ENCODE measurements at places on chromosomes 2 and 18. TPM values are rescaled to one million over a fixed set of nuclear protein-coding genes. Genes with fewer than 3 reads are reported as not detected.
A peak's percentile ranks its signal among the peaks of the same experiment; 100 is the strongest.

The ITPRIPL1 gene
- total RNA-seq: 1.5 TPM

The AQP12B gene
- not detected for total RNA-seq

The GPR17 gene
- not detected for total RNA-seq

The VWA3B gene
- total RNA-seq: 0.29 TPM

The DSC2 gene
- total RNA-seq: 2.6 TPM

The STPG4 gene
- not detected for total RNA-seq

The BOLL gene
- not detected for total RNA-seq

The CHRND gene
- total RNA-seq: not detected

The PTCD3 gene
- total RNA-seq: 58.5 TPM

The DOK6 gene
- 8.7 TPM for total RNA-seq

The IL1R1 gene
- 189 TPM for total RNA-seq

The EPAS1 gene
- total RNA-seq: 374 TPM

The MSTN gene
- 1.8 TPM for total RNA-seq

The CDH7 gene
- not detected for total RNA-seq

The ST6GAL2 gene
- total RNA-seq: 15.5 TPM

The LHCGR gene
- not detected for total RNA-seq

The DOK1 gene
- 12.2 TPM for total RNA-seq

- DNase-seq: no peak
Measured at GRCh38 chr2:15421753-15422152, 139.4 kb downstream of the NBAS start.

GRCh38 chr2:47485751-47486300 is 82.9 kb downstream of the MSH2 start:
- no peak for DNase-seq

DNA sequence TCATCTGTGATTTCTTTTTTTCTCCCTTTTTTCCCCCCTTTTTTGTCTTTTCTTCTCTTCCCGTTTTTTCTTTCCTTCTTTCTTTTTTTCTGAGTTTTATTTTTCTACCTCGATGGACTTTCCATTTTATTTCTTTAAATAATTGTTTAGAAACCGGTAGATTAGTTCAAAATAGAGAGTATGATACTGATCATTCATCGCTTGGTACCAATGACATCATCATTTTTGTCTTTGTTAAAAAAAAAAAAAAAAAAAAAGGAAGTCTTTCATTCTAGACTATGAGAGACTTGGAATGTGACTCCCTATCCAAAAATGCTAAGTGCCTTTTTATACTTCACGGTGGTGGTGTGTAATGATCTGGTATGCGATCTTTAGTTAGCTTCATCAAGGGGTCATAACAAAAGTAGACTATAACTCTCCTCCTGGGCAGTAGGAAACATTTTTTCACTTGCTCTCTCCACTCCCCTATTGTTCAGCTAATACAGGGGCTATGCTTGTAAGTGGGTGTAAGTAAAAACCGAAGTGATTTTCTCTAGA is 1517.5 kb upstream of the ZEB2 start:
- DNase-seq: no peak

- DNase-seq: no peak
Measured at GRCh38 chr2:174544156-174544555, 53.4 kb downstream of the WIPF1 start.

DNA sequence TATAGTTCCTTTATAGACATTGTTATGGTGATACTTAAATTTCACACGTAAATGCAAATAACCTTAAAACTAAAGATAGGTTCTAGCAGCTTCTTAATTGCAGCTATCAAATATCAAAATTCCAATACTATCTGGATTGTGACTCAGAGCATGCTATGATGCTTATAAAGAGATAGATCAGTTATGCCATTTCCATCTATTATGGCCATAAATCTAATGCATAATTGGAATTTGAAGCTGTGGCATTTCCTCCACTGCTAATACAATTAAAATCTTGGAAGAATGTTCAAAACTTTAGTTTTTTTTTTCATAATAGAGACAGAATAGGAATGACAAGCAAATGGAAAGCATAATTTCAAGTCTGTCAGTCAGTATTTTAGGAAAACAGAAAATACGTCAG is 220.8 kb upstream of the GALNT5 start:
- DNase-seq: no peak

DNA sequence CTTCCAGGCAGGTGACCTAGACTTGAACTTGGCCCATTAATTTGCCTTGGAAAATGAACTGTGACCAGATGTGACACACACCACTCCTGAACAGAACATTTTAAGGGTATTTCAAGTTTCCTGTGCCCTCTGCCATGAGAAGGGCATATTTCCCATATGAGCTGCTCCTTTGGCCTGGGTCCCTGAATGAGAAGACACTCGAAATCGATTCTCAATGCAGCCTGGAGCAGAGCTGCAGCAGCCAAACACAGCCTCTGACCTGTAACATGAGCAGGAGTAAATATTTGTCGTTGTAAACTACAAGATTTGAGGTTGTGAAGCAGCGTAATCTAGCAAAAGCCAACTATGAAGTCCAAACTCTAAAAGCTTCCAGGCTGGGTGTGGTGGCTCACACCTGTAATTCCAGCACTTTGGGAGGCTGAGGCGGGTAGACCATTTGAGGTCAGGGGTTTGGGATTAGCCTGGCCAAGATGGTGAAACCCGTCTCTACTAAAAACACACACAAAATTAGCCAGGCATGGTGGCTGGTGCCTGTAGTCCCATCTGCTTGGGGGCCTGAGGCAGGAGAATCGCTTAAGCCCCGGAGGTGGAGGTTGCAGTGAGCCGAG is 30.1 kb upstream of the SOS1 start:
- DNase-seq: no peak

DNA sequence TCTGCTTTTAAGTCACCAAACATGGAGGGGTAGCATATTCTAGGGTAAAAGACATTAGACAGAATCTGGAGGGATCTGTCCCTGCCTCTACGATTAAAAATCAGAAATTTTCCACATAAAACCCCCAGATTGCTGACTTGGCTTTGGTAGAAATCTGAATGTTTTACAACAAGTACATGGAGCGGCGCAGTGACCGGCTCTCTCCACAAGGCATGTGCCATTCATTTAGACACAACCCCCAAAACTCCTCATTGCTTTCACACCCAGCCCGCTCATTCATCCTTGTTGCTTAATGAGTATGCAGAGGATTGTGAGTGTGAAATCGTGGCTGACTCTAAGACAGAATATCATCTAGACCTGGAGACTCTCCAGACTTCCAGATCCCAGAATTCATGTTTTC is 140.6 kb downstream of the CNTNAP5 start:
- DNase-seq: no peak

GRCh38 chr2:158845859-158846258 is 50.7 kb downstream of the DAPL1 start:
- DNase-seq: no peak

- no peak for DNase-seq
Measured at GRCh38 chr18:9946831-9947230, 33.0 kb downstream of the VAPA start.

DNA sequence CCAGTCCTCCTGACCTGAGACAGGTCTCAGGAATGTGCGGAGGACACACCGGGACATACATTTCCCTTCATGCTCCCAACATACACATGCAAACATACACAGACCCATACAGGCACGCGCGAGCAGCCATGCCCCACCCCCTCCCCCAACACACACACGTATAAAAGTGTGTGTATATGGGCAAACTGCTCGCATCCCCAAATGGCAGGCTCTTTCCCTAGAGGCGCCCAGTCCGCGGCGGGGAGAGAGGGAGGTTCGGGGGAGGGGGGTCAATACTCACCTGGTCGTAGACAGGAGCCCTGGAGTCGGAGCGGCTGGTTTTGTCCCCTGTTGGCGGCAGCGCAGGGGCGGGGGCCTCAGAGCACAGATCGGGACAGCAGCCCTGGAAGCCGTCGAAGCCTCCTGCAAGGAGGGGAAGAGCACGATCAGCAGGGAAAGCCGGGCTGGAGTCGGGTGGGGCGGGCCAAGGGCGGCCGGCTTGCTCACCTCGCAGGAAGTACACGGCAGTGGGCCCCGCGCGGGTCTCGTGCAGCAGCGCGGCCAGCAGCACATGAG is 682 bp downstream of the DUSP2 start:
- DNase-seq: peak; percentile 85

GRCh38 chr18:58842978-58843687 is 21.5 kb upstream of the ZNF532 start:
- no peak for DNase-seq

DNA sequence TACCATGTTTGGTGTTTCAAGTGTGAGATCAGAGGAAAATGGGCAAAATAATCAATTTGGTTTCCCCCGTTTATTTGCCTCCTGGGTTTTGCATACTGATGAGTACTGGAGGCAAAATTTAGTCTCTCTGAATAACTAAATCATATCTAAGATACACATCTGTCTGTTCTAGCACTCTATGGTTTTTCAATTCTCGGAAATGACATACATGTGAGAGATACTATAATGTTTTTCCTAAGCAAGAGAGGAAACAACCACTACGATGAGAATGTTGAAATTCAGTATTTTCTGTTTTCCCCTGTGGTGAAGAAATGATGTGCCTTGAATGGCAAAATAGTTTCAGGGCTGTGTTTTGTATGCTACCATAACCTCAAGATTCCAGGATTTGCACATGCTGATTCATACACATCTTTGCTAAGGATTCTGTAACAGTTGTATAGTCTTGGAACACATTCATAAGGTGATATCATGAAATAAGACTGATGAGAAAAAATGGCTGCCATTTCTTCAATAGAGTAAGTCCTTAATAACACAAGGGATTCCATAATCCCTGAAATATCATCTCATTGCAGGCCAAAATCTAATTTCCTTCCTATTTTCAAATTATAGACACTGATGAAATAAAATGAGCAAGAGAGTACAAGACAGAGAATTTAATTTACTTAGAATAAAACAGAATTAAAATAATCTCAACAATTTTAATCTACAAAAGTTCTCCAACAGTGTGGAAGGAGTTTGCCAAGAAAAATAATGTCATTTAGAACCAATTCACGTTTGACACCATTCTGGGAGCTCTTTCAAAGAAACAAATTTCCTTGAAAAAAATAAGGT is 316.6 kb downstream of the FIGN start:
- no peak for DNase-seq

DNA sequence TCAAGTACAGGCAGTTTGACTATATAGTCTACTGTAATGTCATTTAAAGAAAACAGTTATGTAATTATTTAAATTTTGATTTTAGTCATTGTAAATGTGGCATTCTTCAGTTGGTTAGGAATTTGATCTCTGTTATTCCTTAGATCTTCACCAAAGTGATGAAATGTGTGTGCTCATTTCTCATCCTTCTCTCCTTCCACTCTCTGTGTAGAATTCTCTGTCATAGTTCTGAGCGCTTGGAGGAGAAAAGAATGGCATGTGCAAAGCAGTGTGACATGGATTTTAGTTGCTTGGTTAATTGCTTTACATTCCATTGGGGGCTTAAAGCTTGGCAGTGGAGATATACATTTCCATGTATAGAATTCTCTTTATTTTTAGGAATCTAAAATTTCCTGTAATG is 14.8 kb downstream of the PIK3C3 start:
- DNase-seq: no peak

DNA sequence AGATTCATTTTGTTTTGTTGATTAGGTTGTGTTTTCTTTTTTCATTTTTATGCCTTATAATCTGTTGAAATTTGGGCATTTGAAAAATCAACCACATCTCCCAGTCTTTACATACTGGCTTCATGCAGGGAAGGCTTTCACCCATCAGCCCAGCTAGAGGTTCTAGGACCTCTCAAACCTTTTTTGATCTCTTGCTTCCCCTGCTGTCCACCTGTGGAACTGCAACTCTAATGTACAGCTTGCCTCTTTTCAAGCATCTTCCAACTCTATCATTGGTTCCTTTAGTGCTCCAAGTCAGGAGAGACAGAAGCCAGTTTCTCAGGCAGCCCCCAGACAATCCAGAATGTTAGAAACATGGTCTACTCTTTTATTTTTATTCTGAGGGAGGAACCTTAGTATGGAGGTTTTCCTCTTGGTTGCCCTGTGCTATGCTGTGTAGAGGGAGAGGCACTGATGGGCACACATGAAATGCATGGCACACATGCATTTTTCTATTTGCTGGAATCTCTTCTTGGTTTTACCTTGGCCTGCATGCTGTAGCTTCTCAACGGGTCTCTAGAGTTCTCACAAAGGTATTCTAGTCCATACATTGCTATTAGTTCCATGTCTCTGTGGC is 107.2 kb upstream of the L3MBTL4 start:
- no peak for DNase-seq

DNA sequence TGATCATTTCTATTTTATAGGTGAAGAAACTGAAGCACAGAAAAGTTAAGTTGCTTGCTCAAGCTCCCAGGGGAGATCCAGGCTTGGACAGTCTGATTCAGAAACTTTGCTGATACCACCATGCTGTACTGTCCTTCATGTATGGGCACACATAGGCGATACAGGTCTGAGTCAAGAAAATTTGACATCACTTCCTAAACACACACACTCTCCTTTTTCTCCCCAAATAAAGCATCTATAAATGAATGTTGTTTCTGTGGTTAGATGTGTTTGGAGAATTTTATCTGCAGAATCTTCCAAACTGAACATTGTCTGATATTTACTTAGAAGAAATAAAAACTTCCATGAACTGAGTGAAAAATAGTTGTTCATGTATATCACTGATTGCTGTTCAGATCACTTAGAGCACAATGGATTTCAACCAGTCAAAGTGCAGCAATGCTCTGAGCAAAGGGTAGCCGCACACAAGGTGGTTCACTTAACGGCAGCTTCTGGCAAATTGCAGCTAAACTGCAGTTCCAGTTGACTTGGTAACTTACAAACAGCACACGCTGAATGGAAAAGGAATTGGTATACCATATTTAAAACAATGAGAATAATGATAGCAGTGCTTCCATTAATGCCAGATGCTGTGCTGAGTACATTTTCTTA is 10.0 kb upstream of the AGFG1 start:
- DNase-seq: no peak

GRCh38 chr18:51188024-51188701 is 9.3 kb downstream of the MEX3C start:
- DNase-seq: no peak

- peak; percentile 87 for DNase-seq
Measured at GRCh38 chr18:58997811-58998337, 133.2 kb downstream of the ZNF532 start.

DNA sequence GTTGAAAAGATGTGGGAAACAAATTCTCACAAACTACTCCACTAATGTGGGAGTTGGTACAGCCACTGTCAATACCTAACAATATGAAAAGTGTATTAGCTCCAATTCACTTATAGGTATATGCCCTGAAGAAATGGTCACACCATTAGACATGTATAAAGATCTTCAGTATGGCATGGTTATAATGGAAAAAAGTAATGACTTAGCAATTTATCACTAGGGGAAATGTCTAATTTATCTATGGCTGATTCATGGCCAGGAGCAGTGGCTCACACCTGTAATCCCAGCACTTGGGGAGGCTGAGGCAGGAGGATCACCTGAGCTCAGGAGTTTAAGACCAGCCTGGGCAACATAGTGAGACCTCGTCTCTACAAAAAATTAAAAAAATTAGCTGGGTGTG is 52.5 kb downstream of the UGP2 start:
- DNase-seq: no peak

DNA sequence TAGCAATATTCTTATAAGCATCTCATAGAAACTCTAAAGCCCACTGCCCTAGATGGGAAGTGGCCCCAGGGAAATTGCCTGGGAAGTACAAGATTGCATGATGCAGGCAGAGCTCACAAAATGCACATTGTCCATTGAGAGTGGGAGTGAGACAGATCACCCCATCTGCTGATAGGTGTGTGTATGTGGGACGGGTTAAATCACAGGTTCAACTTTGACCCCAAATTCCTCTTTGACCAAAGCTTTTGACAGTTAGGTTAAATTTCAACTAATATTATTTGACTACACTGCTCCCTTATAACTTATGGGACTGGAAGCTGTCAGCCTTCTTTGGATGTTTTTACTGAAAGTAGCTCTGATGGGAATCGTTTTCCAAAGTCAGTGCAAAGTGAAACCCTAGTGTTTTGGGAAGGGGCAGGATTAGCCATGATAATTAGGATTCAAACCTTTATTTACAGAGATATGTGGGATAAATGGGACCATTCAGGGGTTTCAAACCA is 11.4 kb upstream of the FABP1 start:
- DNase-seq: no peak

Data from posterior vena cava (tissue), 2 donors.